ENCODE measurements at places on chromosomes 3 and 15.

GRCh38 chr15:77094397-77095030 is 23.6 kb upstream of the TSPAN3 start:
- DNase-seq, result no peak

- peak; percentile 61 for DNase-seq
These were observed 21.8 kb downstream of the METTL6 start for GRCh38 chr3:15405448-15406050.

- DNase-seq, result no peak
These were observed 30.7 kb downstream of the TUSC7 start for GRCh38 chr3:116740293-116740692.

DNA sequence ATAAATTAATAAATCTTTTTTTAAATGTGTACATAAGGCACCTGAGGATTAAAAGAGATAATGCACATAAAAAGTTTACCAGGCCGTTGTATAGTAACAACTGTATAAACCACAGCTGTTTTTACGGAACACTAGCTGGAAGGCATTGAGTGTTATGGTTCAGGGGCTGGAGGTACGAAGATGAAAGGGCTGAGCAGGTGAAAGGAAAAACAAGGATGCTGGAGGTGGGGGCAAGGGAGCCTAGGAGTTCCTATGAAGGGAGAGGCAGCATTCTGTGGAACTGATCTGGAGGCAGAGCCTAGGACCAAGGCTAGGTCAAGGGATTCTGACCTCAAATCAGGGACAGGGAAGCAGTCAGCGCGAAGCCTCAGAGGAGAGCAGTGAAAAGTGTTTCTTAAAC is 8.0 kb downstream of the SEMA5B start:
- DNase-seq, result no peak

- DNase-seq, result peak; percentile 85
These were observed 231.3 kb downstream of the LPP start for GRCh38 chr3:188385295-188385694.

- DNase-seq, result peak; percentile 19
These were observed 41.5 kb downstream of the FGF12 start for GRCh38 chr3:192685801-192686200.

- no peak for DNase-seq
These were observed 68.0 kb downstream of the ATP2B2 start for GRCh38 chr3:10437272-10437994.

DNA sequence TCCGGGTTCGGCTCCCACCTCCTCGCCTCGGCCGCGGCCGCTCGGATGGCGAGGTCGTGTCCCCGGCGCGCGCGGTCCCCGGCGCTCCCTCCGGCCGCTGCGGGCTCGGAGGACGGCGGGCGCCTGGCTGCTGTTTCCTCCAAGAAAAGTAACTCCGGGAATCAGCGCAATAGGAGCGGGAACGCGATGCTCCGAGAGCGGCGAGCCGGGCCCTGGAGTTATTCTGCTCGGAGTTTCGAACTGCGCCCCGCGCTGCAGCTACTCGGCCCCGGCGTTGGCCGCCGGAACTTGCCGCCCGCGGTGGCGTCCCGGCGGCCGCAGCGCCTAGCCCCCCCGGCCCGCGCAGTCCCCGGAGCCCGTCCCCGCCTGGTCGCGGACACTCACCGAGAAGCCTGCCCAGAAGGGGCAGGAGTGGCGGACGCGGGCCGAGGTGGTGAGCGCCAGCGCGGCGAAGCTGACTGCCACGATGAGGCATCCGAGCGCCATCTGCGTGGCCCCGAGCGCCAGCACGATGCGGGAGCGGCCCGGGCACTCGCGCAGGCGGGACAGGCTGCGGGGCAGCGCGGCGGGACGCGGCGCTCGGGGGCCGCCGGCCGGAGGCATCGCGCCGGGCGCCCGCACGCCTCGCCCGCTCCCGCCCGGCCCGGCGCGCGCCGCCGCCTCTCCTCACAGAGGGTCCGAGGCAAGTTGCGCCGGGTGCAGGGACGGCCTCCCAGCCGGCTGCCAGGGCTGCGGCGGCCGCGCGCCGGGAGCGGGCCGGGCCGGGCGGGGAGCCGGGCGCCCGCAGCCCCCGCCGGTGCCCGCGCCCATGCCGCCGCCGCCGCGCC is 251.9 kb downstream of the TJP1 start:
- DNase-seq, result peak; percentile 53

DNA sequence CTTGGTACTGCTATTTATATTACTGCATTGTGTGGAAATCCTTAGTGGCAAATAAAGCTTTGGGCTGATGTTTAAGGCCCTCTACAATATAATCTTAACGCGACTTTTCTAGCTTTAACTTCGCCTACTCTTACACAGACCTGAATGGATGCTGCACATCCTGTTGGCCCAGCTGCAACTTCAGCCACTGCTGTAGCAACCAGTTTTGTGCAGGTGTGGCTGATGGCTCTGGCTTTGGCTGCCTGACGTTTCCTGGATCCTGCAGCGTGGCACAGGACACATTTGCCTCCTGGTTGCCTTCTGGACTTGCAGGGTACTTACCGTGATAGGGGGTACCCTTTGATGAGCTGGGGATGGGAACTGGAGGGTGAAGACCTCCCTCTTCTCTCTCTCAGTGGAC is 20.2 kb upstream of the ERICH6 start:
- no peak for DNase-seq

DNA sequence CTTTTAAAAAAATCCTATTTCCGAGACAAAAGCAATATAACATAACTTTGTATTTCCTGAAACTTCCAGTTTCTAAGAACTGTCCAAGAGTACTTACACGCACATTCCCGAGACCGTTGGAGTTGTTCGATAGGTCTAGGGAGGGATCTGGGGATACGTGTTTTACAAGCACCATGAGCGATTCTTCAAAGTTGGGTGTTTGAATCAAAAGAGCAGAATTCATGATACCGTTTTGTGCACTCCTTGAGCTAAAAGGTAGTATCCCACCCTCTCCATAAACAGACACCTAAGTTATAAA is 700 bp upstream of the EDEM1 start:
- DNase-seq, result no peak

DNA sequence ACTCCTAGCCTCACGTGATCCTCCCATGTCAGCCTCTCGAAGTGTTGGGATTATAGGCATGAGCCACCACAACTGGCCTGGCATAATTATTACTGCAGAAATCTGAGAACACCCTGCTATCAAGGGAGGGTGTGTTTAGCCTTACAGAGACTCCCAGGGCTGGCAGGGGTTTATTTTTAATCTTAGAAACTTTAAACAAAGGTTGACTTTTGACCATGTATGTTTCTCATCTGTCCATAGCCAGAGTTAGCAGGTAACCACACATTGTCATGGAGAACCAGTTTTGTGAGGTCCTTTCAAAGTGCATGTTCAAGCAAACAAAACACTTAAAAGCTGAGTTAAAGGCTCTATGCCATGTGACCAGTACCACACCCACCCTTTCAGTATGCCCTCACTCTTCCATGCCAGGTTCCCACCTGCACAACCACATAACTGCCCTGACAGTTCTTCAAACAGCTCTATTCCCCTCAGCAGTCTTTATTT is 11.1 kb downstream of the SIAH2 start:
- DNase-seq, result peak; percentile 51

- no peak for DNase-seq
These were observed 17.7 kb downstream of the CTNNB1 start for GRCh38 chr3:41216993-41217392.

DNA sequence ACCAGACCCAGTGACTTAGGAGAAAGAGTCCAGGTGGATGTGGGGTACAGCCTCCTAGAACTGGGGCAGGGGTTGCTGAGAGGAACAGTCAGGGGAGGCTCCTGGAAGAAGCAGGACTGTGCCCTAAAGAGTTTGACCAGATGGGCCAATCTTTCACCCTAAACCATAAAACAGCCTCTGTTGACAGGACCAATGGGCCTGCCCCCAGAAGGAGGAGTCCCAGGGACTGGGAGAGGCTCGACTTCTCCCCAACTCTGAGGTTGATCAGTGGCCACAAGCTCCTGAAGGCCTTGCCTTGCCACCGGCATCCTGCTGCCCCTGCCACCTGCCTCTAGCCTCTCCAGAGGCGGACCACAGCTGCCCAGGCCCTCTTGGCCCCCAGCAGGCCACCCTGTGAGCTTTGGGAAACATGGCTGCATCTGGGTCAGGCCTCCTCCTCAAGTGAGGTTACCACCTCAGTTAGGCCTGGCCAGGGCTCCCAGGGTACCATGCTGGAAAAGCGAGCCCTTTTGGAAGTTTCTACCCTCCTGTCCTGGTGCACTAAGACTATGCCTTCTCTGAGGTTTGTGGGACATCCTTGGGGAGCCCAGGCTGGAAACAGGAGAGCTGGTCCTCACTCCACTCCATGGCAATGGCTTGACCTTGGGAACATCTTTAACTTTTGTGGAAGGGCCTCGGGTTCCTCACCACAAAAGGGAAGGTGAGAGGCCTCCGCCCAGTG is 2.8 kb downstream of the VIPR1 start:
- DNase-seq, result no peak

GRCh38 chr3:128276146-128276435 is 122.8 kb downstream of the EEFSEC start:
- DNase-seq, result no peak

DNA sequence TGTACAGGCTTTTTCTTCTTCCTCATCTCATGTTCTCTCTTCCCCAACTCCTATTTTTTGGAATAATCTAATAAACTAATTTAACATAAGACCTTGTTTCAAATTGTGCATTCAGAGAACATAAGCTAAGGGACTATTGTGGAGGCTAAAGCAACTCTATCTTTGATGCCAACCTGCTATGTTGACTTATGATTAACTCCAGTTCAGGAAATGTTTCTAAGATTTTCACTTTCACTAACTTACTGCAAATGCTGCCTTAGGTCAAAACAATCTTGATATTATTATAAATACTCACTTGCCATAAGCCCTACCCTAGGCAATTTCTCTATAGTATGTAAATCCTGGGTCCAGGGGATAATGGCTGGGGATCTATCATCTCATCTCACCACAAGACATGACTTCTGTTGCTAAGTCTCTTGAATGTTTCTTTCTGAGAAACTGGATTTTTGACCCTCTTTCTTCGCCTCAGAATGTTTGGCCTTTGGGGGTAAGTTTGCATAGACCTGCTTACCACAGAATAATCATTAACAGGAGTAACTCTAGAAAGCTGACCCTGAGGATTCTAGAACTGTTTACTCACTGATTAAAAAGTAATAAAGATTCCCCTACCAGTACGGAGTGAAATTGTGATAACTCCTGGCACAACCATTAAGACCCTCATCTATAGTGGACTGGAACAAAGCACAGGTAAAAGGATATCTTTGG is 768.1 kb downstream of the GBE1 start:
- no peak for DNase-seq

GRCh38 chr15:31337352-31338031 is 10.9 kb downstream of the KLF13 start:
- no peak for DNase-seq

DNA sequence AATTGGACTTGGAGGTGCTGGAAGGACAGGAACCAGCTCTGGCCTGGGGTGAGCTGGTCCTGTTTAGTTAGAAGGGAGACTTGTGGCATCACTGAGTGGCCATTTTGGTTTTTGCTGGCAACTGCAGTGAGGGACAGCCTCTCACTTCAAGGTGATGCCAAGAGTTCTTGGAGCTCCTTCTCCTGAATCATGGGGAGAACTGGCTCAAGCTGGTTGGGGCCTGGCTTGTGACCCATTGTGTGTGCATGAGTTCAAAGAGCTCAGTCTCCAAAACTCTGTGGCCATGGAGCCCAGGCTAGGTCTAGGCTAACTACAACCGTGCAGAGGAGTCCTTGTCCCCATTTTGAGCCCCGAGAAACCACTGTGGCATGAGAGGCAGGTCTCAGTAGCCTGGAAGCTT is 60.1 kb upstream of the ZNF148 start:
- no peak for DNase-seq

DNA sequence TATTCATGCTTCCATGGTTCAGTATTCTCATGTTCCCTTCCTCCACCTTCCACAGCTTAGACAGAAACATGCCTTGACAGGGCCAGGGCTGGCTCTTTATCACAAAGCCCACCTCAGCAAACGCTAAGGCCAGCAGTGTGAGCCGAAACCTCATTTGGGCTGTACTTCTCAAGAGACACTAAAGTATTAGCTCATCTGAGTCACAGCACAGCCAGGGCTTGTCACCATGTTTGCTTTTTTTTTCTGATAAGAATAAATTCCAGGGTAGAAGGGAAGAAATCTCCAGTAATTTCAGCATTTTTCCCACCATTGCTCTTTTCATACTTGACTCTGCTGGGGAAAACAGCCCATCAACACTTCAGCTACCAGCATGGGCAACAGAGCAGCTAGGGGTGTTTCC is 95.4 kb downstream of the MYLK start:
- DNase-seq, result peak; percentile 71

Data from trophoblast cell (in vitro differentiated cells and primary cell).